Kidney (tissue), 22 donors: ENCODE measurements at places on chromosomes 16 and 17. TPM values are rescaled to one million over a fixed set of nuclear protein-coding genes. Genes with fewer than 3 reads are reported as not detected.

- no peak for DNase-seq
These were observed 28.1 kb downstream of the SERPINF1 start for GRCh38 chr17:1789936-1790335.

DNA sequence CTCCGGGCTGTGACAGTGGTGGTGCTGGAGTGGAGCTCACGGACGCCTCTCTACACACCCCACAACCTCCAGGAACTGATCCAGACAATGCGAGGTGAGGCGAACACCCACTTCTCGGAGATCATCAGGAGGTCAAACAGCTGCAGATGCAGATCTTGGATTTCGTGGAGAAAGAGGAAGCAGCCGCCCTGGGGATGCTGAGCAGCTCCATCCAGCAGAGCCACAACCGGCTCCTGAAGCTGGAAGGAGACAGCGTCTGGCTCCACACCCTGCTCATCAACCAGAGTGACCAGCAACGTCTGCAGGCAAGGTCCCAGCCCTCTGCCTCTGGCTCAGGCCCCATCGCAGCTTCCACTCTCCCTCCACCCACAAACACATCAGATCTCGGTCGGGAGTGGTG, 13.2 kb upstream of the SLC16A5 start:
- no peak for DNase-seq

DNA sequence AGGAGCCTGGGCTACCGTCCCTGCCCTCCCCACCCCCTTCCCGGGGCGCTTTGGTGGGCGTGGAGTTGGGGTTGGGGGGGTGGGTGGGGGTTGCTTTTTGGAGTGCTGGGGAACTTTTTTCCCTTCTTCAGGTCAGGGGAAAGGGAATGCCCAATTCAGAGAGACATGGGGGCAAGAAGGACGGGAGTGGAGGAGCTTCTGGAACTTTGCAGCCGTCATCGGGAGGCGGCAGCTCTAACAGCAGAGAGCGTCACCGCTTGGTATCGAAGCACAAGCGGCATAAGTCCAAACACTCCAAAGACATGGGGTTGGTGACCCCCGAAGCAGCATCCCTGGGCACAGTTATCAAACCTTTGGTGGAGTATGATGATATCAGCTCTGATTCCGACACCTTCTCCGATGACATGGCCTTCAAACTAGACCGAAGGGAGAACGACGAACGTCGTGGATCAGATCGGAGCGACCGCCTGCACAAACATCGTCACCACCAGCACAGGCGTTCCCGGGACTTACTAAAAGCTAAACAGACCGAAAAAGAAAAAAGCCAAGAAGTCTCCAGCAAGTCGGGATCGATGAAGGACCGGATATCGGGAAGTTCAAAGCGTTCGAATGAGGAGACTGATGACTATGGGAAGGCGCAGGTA, 762 bp downstream of the CDK12 start:
- DNase-seq: peak; percentile 45

GRCh38 chr17:34542700-34543336, 36.6 kb upstream of the TMEM132E start:
- DNase-seq: no peak

- DNase-seq: no peak
These were observed 22.7 kb downstream of the FTO start for GRCh38 chr16:53726625-53727024.

DNA sequence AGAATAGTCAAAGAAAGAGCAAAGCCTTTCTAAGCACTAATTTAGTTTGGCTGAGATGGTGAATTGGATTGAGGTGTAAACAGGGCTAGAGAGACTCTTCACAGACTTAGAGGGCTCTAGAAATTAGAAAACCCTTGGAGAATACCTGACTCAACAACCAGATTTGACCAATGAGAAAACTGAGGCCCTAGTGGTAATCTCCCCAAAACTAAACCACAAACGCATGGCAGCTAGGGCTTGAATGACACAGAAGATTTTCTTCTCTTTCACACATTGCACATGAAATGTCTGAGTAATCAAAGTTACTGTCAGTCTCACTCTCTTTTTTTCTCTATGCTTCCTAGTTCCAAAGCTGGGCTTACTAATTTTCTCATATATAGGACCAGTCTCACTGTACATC, 314.5 kb upstream of the KCNJ16 start:
- no peak for DNase-seq

- DNase-seq: no peak
These were observed 17.4 kb upstream of the ERN1 start for GRCh38 chr17:64147110-64148016.

DNA sequence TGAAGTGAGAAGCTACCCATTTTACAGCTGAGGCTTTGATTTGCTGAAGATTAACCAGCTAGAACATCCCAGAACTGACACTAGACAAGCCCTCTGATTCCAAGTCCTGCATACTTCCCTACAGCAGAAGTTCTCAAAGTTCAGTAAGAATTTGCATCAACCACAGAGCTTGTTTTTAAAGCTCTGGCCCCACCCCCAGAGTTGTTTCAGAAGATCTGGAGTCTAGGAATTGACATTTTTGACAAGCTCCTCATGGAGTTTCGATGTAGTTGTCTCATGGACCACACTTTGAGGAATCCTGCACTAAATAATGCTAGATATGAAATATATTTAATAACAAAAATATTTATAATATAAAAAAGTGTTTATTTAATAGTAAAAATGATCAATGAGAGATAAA, 120.3 kb upstream of the ADAMTS18 start:
- no peak for DNase-seq

- peak; percentile 80 for DNase-seq
These were observed 188.1 kb upstream of the ZNF469 start for GRCh38 chr16:88194397-88195268.

- peak; percentile 66 for DNase-seq
These were observed 113.2 kb downstream of the SOX9 start for GRCh38 chr17:72233986-72234385.

DNA sequence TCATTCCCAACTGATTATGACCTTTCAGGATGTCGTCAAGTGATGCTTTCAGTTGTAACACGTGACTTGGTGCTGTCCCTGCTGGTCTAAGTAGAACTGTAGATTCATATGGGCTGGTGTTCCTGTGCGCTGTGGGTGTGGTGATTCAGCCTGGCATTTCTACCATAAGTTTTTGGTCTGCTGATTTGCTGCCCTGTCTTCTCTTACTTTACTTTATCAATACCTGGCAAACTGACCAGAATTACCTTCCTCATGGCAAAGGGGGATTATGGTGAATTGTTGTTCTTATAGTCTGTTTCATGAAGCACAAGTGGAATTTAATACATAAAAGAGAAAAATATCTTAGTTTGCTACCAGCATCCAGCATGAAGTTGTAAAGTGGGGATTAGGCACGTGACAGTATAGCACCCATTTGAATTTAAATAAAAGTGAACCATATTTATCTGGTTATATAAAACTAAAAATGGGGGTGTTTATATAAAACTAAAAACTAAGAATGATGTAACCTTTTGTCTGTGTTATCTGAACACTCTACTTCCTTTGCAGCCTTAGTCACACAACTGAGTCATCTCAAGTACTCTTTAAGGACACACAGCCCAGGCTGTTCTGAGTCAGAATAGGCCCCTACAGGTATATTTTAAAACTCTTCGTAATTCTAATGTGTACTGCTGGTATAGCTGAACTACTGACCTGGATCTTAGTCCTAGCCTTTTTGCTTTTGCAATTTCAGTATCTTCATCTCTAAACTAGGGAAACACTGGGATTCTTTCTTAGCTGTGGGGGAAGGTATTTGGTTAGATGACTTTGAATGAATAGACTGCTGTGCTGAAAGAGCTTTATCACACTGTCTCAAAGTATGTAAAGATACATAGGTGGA, 28.3 kb downstream of the TTC19 start:
- no peak for DNase-seq

- DNase-seq: peak; percentile 72
These were observed 57.3 kb upstream of the CCL1 start for GRCh38 chr17:34420254-34420766.

The SLC5A11 gene
- polyA plus RNA-seq: 2.1 TPM

The NXN gene
- 10.2 TPM for polyA plus RNA-seq

The UMOD gene
- polyA plus RNA-seq: 4,168 TPM

The HCRT gene
- not detected for polyA plus RNA-seq

The DLX3 gene
- polyA plus RNA-seq: 0.47 TPM

The QRICH2 gene
- polyA plus RNA-seq: 2.5 TPM

The KRTAP4-6 gene
- not detected for polyA plus RNA-seq
